HuH-7 (cell line): ENCODE measurements at places on chromosomes 2 and 18.

- DNase-seq = peak; percentile 15
These were observed 66.5 kb downstream of the ABI2 start for GRCh38 chr2:203394519-203395227.

GRCh38 chr2:215401896-215402379 lies 33.9 kb downstream of the FN1 start:
- DNase-seq = no peak

DNA sequence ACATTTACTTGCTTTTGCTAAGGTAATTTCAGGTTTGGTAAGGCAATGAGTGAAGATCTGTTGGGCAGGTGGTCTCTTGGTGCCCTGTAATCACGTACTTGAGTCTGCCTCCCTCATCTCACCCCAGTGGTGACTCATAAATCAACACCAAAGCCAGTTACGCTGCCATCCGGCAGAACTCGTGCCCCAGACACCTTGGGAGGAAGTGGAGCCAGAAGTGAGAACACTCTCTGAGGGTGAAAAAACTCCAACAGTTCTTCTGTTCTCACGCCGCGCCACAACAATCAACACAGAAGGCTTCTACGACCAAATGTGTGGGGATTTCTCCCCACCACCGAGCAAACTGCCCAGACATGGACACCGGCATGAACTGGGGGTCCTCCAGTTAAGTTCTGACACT lies 206.2 kb downstream of the ARL4C start:
- no peak for DNase-seq

DNA sequence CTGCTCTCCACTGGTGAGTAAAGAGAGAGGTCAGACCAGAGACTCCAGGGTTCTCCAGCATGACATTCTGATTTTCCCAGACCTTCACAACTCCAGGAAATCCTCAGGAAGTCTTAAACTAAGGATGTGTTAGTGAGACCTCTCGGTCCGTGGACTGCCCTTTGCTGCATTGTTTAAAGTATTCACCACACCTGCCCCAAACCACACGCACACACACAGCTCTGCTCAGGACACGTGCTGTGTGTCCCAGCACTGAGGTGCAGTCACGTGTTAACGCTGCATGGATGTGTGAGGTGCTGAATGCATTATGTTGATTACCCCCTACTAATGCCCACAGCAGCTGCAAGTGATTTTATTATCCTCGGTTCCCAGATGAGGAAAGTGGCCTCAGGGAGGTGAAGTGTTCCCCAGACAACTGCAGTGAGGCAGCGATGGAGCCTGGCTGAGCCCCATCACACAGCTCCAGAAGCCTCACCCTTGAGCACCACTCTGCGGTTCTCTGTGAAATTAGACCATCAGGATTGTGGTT lies 68.4 kb downstream of the TRAPPC12 start:
- no peak for DNase-seq

DNA sequence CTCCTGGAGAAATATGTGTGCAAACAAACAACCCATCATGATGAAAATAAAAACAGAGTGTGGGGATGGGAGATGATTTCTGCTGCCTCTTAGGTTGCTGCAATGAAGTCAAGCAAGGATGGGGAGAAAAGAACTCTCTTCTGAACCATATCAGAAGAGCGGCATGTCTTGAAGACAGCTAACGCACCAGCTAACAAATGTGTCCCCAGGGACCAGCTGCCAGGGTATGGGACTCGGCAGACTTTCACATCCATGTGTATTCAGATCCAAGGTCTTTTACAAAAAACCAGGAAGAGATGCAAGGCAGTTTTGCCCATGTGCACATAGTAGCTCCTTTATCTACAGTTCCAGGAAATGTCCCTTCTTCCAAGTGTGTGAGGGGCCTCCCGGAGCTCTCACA lies 125.4 kb downstream of the CLIP4 start:
- no peak for DNase-seq

DNA sequence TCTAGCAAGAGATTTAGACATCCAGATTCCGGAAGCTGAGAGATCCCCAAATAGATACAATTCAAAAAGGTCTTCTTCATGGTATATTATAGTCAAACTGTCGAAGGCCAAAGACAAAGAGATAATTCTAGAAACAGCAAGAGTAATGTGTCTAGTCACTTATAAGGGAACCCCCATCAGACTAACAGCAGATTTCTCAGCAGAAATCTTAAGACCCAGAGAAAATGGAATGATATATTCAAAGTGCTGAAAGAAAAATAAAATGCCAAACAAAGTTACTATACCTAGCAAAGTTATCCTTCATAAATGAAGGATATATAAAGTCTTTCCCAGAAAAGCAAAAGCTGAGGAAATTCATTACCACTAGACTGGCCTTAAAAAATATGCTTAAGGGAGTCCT lies 36.1 kb upstream of the PAX3 start:
- no peak for DNase-seq

GRCh38 chr2:70680735-70681134 lies 87.3 kb downstream of the ADD2 start:
- DNase-seq = no peak

- no peak for DNase-seq
These were observed 126.8 kb downstream of the CDC42EP3 start for GRCh38 chr2:37544591-37545031.

DNA sequence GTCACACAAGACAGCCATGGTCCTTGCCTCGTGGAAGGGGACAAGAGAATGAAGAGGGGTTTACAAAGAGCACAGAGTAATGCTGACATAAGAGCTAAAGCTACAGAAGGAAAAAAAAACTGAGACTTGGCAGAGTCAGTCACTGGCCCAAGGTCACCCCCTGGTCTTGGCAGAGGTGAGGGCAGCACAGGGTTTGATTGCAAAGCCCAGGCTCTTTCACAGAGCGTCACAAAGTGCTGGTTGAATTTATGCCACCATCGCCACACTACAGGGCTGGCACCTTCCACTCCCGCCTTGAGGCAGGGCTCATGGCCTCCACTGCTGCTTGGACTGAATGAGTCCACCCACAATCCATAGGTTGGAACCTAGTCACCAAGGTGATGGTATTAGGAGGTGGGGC lies 190.2 kb downstream of the INHBB start:
- DNase-seq = no peak
